SK-N-DZ (cell line): ENCODE measurements at places on chromosomes 6 and 20.

DNA sequence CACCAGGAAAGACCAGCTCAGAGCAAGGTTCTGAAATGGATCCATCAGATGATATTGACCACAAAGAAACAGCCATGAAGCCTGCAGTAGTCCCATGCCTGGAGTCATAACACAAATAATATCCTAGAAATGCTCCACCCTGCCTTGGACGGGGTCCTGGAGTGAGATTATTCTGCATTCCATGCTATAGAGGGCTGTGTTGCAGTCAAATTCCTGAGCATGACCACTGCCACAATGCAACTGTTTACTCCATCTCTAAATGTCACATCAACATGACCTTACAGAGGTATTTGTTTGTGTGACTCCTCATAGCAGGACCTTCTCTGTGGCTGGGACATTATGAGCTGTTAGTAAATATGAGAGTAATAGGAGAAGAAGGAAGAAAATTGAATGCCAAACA lies 257.5 kb upstream of the TCF21 start:
- no peak for DNase-seq

DNA sequence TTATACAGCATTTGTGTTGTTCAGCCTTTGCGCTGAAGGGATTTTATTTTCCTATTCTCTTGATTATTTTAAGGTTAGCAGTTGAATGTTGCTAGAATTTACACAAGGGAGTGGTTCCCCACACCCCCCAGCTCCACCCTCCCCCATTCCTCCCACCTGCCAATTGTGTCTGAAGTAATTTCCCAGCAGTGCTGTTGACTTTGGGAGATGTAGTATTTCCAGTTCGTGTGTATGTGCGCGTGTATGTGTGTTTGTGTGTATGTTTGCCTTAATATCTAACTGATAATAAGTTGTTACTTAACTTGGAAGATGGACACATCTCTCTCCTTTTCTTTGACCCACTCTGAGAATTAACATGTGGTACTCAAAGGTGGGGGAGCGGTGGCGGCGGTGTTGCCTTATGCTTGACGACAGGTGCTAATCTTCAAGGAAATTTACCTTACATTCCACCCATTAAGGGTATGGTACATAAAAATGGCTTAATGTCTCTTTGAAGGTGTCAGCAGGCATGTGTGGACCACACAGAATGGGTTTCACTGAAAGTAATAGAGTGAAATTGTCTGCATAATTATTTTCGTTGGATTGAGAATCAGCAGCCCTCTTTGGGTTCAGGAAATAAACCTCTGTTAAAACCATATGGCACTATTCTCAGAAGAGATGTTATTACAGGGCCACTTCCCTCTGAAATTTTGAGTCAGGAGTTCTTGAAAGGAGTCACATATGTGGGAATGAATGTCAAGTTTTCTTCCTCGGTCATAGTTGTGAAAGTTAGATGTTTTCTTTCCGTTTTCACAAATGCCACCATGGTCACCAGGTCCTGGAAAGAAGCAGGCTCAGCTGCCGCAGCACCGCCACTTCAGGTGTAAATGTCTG lies 95.6 kb upstream of the SUPT3H start:
- no peak for DNase-seq

- no peak for DNase-seq
These were observed 848.4 kb downstream of the PHF3 start for GRCh38 chr6:64483956-64484499.

- DNase-seq: no peak
These were observed 80.9 kb downstream of the GJA1 start for GRCh38 chr6:121516331-121516730.

GRCh38 chr20:58330687-58331086 lies 21.2 kb downstream of the RAB22A start:
- no peak for DNase-seq

DNA sequence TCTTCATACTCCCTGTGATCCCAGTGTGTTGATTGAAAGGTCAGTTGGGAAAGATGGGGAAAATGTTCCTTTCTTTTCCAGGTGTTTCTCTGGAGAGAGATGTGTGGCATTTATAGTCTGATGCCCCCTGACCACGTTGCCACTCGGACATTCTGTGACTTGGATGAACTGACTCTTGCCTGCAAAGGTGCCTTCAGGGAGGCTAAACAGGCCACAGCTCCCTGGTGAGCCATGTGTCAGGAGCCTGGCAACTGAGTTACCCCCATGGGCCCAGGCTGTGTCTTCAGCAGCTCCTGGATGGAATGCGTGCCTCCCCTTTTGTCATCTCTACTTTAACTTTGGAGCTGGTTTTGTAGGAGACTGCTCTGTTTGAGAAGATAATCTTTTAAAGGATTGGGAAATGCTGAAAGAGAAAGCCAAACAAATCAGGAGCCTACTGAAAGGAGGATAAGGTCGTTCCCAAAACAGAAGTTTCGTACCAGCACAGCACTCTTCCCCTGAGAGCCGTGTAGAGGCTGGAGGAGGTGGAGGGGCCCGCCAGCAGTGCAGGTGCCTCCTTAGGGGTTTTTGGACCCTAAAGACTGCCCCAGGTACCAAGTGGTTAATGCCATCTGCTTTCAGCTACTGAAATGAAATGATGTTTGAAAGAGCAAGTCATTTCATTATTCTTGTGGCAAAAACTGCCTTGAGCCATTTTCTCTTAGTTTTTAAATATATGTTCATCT lies 322.8 kb downstream of the ZFAND3 start:
- DNase-seq: no peak

DNA sequence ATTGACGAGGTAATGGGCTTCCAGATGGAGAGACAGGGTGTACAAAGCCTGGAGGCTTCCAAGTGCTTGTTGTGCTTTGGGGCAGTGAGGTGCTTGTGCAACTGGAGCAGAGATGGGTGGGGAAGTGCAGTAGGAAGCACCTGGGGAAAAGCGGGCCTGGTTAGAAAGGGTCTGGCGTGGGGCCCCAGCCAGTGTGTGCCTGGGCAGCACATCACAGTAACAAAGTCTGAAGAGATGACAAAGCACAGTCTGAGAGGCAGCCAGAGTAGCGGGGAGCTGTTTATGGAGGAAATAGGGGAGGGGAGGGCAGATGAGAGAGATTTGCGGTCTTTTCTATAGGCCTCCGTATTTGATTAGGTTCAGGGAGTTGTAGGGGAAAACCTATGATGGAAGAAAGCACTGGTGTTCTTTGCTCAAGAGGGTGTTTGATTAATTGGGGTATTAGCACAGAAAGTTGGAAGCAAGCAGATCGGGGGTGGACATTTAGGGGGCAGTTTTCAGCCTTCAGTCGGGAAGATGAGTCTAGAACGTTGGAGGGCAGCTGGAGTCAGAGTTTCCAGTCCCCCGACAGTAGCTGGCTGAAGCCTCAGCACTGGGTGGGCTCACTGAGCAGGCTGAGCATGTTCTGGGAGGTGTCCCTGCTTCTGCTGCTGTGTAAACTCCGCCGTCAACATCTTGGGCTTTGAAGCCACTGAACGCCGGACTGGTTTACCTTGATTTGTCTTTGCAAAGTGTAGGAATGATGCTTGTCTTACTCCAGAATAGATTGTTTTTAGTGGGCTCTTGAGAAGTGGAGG lies 15.5 kb upstream of the MROH8 start:
- no peak for DNase-seq
